ENCODE measurements at places on chromosomes 3 and 15.
A peak's percentile ranks its signal among the peaks of the same experiment; 100 is the strongest.

DNA sequence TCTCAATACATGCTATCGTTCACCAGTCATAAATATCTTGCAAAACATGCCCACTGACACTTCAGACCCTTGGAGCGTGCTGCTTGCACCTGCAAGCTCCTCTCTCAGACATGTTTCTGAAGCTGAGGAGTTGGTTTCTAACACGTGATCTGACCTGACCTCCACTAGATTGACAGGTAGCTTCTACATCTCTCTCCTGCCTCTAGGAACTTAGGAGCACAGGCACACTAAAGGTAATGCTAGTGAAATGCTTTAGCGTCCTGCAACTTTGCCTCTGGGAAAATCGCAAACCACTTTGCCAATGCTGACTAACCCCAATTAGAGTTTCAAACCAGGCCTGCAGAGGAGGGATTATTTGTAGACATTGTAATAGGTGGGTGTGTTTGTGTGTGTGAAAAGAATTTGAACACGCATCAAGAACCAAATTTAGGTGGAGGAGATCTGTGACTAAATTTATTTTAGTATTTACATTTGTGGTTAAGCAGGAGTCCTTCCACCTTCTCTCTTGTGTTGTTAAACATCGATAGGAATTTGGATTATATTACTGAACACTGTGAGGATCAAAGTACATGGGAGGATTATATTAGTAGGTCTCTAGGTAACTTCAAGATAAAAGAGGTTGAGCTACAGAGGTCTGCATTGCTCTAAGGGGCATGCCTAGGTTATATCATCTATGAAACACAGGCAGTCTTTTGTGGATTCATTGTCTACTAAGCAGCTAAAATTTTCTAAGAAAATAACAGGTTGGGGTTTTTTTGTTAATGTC, 86.7 kb upstream of the ZBED2 start:
- DNase-seq = no peak

DNA sequence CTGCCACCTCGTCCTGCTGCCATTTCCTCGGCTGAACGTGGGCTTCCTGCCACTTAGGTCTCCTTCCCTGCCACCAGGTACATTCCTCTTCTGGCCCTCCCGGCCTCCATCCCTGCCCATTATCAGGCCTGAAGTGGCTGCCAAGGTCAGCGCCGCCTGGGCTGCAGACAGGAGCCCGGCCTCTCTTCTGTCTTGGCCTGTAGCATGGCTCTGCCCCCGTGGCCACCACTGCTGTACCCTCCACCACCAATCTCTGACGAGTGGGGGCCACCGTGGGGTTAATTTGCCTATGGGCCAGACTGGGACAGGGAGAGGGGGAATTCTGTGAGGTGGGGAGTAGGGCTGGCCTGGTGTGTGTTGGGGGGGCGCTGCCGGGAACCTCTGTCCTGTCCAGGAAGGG, 2.0 kb upstream of the BAHD1 start:
- no peak for DNase-seq

DNA sequence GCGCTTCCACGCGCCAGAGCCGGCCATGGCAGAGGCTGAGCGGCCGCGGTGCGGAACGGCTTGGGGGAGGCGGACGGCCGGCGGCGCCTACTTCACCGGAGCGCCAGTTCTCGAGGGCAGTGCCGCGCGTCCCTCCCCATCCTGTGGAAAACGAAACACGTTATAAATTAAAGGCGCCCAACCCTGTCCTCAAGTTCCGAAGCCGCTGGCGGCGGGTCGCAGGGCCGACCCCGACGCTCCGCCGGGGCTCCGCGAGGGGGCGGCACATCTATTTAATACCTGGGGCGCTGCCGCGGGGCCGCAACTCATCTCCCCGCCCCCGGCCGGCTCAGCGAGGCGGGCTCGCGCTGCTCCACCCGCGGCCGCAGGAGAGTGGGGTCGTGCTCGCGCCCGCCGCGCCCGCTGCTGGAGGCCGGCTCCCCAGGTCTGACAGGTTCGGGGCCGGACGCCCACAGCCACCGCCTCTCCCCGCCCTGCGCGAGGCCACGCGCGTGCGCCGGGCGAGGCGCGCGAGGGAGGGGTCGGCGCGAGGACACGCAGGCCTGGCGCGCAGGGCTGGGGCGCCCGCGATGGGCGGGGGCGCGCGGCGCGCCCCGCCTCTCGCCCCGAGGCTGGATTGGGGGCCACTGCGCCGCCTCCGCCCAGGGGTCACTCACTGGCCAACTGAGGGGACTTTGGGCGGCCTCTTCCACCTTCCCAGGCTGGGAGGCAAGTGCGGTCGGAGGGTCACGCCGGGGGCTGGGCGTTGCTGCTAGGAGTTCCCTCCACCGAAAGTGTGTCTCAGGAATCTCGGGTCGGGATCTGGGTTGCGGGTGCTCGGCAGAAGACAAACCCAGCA, at the start of gene SLC30A4:
Gene SLC30A4 (minus strand): TSS at position 428 of the 838 bp plus-strand sequence. CDS start 401 bp downstream, at position 27.
- peak; percentile 69 for DNase-seq

- no peak for DNase-seq
Observed at GRCh38 chr3:10935846-10936631, 56.5 kb upstream of the SLC6A1 start.

DNA sequence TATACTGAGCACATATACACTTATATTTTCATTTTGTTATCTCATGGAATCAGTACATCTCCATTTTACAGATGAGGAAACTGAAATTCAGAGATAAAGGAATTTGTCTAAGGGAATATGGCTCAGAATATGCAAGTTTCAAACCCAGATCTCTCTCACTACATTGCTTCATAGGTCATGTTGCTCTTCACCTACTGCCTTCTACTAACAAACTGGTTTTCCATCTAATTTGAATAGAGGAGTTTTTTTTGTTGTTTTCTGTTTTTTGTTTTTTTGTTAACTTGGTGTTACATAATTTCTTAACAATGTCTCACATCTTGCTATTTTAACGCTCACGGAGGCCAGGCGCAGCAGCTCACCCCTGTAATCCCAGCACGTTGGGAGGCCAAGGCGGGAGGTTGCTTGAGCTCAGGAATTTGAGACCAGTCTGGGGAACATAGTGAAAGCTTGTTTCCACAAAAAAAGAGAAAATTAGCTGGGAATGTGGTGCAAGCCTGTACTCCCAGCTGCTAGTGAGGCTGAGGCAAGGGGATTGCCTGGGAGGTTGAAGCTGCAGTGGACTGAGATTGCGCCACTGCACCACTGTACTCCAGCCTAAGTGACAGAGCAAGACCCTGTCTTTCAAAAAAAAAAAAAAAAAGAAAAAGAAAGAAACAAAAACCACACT, 37.0 kb downstream of the FMN1 start:
- no peak for DNase-seq

GRCh38 chr3:13533885-13534301, 15.0 kb upstream of the FBLN2 start:
- DNase-seq = no peak

DNA sequence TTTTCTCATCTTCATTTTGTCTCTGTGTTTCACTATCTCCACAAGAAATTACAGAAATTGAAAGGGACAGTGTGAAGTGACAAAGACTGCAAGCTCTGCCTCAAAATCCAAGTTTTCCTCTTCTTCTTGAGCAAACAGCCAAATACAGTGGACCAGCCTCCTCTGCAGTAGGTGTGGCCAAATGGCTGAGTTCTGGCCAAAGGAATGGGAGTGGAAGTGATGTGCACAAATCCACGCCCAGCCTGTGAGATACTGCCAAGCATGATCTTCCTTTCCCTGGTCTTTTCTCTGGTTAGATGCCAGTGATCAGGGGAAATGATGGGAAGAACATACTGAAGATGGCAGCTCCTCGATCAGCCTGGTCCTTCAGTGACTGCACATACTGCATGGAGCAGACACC, 111.0 kb upstream of the CPNE4 start:
- no peak for DNase-seq

GRCh38 chr3:129015388-129016105, 14.4 kb downstream of the EFCC1 start:
- peak; percentile 2 for DNase-seq

GRCh38 chr3:194522579-194523046, 35.8 kb upstream of the ATP13A3 start:
- no peak for DNase-seq

DNA sequence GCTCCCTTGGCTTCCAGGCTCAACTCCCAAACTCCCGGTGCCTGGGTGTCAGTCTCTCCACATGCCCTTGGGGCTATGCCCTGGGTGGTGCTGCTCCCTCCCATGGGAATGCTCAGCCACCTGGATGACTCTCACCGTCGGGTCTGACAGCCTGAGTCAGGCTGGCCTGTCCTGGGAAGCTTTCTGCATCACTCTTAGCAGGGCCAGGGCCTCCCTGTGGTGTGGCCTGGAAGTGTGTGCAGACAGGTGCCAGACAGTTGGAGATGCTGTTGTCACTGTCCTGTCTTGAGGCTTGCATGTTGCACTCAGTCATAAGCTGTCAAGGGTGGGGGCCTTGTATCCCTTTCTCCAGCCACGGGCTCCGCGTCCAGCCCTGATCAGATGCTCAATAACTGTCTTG, 71.7 kb downstream of the GABRG3 start:
- DNase-seq = no peak

DNA sequence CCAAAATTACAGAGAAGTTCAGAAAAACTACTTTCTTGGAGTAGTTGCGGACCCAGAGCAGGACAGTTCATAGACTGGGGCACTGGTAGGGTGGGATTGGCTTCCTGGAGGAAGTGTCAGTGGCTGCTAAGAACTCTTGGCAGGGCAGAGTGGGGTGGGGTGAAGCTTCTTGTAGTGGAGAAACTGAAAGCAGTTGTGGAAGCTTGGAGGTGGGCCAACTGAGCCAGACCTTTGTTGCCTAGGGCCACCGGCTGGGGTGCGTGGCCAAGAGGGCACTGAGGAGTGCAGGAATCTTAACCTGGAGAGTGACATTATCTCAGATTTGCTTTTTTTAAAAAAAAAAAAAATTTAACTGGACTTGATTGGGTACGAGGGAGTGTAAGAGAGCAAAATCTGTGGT, 3.1 kb downstream of the KAT2B start:
- no peak for DNase-seq

- no peak for DNase-seq
Observed at GRCh38 chr3:17234382-17234781, 349.6 kb downstream of the PLCL2 start.

GRCh38 chr3:186464424-186465093, 79.6 kb downstream of the CRYGS start:
- no peak for DNase-seq

DNA sequence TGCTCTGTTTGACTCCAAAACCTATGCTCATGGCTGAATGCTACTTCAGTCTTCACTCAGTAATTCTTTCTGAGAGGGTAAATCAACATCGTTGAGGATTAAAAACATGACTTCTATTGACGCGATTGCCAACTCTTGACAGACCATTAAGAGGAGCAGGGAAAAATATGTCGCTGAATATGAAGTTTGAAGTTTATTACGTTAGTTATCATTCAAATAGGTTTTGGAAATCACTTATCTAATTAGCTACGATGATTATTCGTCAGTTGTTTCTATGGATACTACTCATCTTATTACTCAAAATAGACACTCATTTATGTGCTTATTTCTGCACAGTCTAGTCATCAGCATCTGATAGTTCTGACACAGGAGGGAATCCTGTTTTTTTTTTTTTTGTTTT, 279.2 kb upstream of the TBL1XR1 start:
- no peak for DNase-seq

DNA sequence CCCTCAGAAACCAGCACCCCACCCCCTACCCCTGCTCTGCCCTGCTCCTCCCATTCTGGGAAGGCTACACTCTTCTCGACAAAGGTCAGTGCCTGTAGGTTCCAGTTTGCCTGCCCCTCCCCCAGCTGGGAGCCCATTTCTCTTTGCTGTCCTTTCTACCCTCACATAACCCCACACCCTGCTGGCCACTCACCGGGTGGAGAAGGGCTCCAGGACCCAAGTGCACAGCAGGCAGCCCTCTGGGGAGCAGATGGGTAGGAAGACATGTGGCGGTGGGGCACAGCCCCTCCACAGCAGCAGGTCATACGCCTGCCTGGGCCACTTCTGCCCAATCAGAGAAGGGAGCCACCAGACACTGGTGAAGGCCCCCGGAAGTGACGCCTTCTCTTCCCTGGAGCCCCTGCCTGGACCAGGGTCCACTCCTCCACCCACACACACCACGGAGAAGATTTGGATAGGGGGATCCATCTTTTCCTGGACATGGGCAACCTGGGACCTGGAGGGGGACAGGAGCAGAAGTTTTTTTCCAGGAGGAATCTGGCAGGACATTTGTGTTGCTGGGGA, at the start of gene THPO:
Gene THPO (minus strand): TSS at position 326 of the 564 bp plus-strand sequence. CDS start 1,948 bp downstream, outside the sequence.
- DNase-seq = no peak

DNA sequence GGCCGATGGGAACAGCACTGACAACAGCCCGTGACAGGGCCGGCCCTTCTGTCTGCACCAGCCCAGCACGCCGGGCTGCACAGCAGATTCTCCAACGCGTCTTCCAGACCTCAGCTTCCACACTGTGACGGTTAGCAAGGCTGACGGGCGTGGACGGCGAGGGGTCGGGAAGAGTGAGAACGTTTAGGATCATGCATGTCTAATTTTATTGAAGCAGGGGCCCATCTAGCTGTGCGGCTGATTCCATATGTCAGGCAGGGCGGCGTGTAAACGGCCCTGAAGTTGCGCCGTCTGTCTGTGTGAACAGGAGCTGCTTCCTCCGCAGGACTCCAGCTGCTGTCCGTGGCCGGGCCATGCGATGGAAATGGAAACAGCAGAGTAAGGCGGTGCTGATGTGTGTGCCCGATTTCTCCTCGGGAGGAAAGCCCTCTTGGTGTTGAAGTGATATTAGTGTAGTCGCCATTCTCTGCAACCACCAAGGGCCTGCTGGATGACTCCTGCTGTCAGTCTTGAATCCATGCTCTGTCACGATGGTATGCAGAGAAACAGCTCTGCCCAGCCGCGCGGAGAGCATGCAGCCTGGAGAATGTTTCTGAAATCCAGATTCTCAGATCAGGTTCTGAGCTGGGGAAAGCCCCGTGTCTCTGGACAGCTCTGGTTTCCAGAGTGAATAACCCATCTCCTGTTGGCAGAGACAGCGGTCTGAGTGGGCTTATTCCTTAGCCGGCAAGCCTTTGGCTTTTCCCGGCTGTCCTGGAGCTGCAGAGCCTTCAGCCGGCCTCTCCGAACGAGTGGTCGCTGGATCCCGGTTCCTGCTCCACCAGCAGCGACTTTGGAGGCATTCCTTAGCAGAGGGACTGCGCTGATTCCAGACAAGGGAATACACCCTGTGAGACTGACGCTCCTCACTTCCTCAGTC, 158.1 kb upstream of the UBE3A start:
- no peak for DNase-seq

DNA sequence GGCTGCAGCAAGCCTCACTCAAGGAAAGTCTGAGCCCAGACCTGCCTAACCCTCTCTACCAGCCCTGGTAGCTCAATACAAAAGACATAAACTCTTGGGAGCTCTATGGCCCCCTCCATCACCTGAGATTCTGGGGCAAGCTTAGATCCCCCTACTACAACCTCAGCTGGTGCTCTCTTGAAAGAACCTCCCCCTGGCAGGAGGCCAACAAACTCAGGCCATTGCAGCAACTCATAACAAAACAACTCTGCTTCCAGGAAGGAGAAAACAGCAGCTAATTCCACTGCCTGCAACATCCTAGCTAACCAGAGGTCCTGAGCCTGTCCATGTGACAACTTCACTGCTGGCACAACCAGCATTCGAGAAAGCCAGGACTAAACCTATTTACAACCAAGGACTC, 169.2 kb downstream of the ROBO1 start:
- DNase-seq = no peak

DNA sequence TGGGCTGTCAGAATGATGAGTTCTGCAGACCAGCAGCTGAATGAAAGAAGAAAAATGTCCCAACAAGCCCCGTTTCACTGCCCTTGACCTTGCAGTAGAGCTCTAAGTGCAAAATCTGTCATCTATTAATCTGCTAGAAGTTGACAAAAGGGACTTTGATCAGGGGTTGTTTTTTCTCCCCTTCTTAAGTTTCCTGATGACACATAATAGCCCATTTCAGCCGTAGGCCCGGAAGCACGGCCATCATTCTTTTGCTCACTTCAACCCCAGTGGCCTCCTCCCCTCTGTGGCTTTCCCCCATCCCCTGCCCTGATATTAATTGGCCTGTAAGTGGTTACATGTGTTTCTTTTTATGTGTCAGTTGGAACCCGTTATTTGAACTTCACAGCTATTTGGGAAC, 298.9 kb downstream of the RPLP1 start:
- DNase-seq = no peak

Measured in nucleus accumbens (tissue), 56 donors.